NCI-H1048 (cell line): ENCODE measurements at places on chromosomes 5 and 9.

GRCh38 chr5:95895771-95896170 lies 65.9 kb downstream of the ELL2 start:
- DNase-seq = no peak

DNA sequence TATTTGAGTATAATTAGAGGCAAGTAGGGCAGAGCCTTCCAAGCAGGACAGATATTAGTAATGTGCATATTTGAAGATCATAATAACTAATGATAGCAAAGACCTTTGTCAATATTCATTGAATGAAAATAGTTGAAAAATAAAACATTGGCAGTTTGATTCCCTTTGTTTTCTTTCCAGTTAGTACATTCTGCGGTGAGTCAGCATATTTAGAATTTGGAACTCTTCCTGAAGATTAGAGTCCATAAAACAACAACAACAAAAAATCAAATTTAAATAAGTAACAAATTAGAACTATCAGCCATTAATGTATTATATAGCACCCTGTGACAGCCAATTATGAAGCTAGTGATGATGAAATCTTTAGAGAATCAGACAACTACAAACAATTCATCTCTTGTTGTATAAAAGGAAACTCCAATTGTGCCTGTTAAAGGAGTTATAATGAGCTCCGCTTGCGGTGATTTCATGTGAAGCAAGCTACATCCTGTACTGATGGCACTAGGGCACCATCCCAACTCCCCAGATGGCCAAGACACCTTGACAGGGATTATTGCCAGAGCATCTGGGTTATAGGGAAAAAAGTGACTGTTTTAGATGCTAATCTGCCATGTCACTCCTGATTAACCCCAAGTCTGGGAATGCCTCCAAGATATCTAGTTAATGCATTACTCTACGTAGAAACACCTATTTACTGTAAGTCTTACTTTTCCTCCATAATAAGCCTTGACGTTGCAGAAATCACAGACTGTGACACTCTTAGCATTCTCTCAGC lies 6.8 kb downstream of the IFNA8 start:
- no peak for DNase-seq

- DNase-seq = no peak
These were observed 1.5 kb upstream of the GPR21 start for GRCh38 chr9:123031963-123032362.

- no peak for DNase-seq
These were observed 13.7 kb upstream of the MEIKIN start for GRCh38 chr5:131959136-131959535.

DNA sequence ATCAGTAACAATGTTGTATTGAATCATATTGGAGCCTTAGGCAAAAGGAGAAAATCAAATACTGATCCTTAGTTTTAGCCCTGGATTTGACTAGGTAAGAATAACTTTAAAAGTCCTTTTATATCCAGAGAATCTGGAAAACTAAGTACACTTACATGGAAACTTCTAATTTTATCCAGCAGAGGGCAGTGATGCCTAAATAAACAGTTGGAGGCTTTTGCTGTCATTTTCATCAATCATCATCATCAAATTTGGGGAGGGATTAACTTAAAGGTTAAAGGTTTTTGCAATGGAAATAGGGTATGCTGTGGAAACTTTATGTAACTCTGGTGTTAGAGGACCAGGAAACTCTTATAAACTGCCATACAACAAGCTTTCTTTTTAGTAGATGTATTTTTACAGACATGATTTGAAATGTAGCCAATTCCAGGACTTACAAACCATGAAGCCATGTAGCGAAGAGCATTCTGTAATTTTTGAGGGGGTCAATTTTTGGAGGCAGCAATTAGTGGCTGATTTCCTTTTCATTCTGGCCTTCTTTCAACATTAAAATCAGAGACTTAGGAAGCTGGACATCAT lies 112.7 kb downstream of the OSTF1 start:
- DNase-seq = no peak

- DNase-seq = no peak
These were observed 296.7 kb downstream of the CSNK1G3 start for GRCh38 chr5:123808461-123809380.

GRCh38 chr9:131635285-131635684 lies 90.0 kb downstream of the PRRT1B start:
- DNase-seq = no peak

DNA sequence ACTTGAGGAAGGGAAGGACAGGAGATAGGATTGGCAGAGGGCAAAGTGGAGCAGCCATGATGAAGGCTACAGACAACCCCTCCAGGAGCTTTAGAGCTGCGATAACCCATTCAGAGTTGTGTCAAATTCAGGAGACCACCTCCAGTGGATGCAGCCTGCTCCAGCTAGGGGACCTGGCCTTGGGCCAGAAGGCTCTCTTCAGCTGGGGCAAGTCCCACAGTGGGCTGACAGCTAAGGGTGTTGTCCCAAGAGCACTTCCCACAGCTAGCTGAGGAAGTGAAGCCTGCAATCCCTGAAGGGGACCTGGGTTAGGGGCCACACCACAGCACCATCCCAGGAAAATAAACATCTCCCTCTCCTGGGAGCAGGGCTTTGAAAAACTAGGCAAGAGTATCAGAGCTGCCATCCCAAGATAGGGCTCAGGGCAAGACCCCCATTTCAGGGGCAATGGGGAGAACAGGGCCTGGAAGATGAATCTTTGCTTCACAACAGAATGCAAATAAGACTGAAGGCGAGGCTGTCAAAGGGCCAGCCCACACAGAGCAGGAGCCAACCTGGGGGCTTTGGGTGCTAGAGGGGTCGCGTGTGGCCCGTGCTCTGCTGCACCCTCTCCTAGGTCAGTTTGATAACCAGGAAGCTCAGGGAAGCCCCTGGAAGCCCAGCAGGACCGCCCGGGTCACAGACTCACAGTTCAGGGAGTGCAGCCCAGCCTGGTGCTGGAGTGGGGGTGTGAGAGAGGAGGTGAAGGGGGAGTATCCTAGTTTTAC lies 19.3 kb upstream of the DAPK1 start:
- no peak for DNase-seq

DNA sequence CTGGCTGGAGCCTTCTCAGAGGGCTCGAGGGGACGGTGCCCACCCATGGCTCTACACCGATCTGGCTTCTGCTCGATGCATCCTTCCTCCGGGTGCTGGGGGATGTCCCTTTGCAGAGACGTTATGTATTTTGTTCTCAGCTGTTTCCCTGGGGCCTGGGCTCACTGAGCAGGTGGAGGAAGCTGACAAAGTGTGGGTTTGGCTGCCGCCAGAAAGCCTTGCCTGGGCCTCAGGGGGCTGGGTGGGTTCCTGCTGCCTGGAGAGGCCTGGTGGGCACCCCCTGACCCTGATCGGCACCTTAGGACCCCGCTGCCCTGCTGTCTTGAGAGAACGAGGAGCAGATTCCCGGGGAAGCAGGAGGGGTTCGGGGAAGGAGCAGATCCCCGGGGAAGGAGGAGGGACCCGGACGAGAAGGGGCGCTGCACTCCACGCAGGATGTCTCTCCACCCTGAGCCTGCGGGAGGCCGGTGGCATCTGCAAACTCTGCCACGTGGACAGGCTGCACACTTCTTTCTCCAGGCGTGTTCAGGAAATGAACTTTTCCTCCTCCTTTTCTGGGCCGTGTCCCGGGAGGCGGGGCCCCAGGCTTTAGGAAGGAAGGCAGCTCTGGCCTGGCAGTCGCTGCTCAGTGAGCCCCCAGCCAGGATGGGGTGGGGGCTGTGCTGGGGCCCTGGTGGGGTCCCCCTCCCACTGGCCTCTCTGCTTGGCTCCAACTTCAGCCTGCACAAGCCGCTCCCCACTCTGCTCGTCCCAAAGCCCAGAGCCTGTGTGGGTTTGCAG lies 148.9 kb downstream of the RXRA start:
- DNase-seq = no peak

GRCh38 chr9:16683326-16683725 lies 187.1 kb downstream of the BNC2 start:
- no peak for DNase-seq

DNA sequence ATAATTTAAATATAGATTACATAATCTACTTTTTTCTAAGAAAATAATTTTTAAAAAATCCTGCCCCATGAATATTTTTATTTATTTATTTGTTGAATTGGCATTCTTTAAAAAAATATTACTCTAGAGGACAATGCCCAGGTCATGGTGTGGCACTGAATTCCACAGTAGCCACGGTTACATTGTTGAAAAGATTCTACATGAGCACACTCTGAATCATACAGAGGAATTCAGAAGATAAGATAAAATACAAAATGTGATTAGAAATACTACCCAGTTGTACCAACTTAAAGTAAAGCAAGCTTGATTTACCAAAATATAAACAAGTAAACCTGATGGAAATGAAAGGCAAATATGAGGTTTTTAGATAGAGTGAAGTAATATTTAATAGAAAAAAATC lies 183.7 kb downstream of the HCN1 start:
- no peak for DNase-seq

GRCh38 chr5:124743602-124744169 lies 2.8 kb downstream of the ZNF608 start:
- no peak for DNase-seq

DNA sequence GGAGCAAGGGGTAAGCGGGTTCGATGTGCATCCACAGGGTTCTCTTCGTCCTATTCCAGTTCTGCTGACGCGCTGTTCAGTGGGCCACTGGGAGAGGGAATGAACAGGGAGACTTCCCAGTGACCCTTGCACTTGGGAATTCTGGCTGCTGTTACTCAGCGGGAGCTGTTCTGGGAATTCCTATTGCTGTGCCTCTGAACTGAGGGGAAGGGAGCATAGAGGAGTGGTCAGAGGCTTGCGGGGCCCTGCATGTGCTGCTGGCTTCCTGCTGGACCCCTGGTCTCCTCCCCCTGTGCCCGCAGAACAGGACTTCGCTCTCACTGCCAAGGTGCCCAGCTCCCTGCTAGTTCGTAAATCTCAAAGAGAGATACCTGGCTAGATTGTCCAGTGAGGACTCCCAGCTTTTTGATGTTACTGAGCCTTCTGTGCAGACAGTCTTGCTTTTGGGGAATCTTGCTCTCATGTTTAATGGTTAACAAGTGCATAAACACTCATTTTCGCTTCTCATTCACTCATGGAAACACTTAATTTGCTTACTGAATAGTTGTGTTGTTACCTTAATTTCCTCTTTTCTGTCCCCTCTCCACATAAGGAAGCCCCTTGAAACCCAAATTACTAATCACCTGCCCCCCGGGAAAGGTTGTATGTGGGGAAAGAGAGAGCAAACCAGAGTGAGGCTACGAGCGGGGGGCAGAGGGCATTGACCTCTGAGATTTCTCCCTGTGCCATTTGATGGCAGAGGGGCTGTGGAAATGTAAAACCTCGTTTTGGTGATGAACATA lies 5.9 kb downstream of the TRIO start:
- DNase-seq = no peak

DNA sequence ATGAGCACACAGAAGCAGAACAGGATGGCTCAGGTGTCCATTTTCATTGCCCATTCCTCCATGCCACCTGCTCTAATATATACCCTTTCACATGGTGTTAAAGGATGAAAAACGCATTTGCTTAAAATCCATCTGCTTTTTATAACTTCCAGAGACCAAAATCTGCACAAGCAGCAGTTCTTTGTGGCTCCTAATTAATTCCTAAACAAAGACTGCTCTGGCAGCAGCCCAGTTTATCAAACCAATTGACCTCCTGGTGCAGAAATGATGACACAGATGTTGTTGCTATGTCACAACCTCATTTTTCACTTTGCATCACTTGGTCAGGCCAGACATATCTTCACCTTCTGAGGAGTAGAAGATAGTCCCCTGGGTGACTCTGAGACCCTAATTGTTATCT lies 141.2 kb downstream of the ASTN2 start:
- DNase-seq = no peak

DNA sequence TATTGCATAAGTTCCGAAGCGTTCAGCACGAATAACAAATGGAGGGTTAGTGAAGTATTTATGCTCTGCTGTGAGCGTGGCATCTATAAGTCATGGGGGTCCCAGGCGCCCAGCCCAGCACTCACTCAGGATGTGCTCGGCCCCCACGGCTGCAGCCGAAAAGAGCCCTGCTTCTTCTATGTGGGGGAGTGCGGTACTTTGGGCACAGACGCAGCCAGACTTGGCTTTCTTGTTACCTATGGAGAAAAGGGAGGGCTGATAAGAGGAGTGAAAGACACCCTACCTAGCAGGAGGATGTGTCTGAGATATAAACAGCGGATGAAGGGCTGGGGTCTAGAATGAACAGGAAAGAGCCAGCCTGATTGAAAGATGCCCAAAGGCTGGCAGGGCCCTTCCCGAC lies 51.4 kb downstream of the MRPL36 start:
- no peak for DNase-seq

- no peak for DNase-seq
These were observed 66.1 kb downstream of the PAPPA start for GRCh38 chr9:116219686-116220085.

GRCh38 chr9:93826905-93827544 lies 128.1 kb downstream of the BARX1 start:
- DNase-seq = no peak

GRCh38 chr9:116437411-116438370 lies 249.4 kb upstream of the TRIM32 start:
- DNase-seq = no peak

DNA sequence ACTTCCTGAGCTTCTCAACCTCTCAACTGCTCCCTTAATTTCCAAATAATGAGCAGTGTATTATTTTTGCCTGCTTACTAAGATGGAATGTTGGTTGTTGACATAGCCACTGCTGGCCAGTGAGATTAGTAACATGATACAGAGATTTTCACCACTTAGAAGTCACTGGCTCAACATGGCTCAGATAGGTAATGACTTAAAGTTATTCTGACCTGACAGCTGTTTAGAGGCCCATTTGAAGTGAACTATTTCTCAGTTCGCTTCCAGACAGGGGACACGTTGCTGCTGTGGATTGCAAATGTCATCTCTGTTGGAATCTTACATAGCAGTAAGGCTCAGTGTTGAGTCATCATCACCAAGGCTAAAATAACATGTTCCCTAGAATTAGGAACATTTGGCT lies 490.2 kb downstream of the TLE4 start:
- DNase-seq = no peak

GRCh38 chr5:178282391-178282790 lies 49.8 kb upstream of the PHYKPL start:
- no peak for DNase-seq

DNA sequence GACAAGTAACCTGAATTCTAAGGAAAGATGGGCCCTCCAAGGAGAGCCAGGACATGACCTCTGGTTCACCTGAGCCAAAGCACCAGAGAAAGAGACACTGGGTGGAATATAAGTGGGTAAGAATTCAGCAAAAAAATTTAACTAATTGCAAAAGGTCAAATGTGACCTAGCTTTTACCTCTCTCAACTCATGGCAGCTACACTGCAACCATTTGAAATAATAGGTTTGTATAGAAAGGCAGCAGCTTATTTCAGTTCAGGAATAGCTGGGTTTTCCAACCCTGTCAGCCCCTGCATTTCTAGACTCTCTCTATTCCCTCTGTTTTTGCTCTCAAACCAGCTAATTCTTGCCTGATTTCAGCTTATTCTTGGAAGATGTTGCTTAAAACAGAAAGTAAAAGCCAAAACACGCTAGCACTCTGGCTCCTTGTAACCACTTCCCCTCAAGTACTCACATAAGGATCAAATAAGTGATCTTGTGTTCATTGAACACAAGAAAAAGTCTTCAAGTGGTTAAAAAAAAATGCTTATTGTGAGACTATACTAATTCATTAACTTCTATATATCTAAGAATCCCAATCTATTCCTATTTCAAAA lies 101.1 kb upstream of the NR4A3 start:
- no peak for DNase-seq

GRCh38 chr9:69376651-69377050 lies 51.6 kb downstream of the ENTREP1 start:
- no peak for DNase-seq

GRCh38 chr5:39713250-39713916 lies 288.6 kb upstream of the DAB2 start:
- no peak for DNase-seq
